Colonic mucosa (tissue), 4 donors: ENCODE measurements at places on chromosomes 13 and 19. TPM values are rescaled to one million over a fixed set of nuclear protein-coding genes. Genes with fewer than 3 reads are reported as not detected.

- no peak overlapping the region for H3K27ac ChIP-seq
- no peaks in the 10 kb centered on the region for H3K4me1 ChIP-seq
- H3K4me3 ChIP-seq: no peak overlapping the region
- no peak for DNase-seq
- H3K27me3 ChIP-seq: no peaks in the 10 kb centered on the region
Measured at GRCh38 chr13:81406639-81407292, 1065.8 kb upstream of the SPRY2 start.

- H3K4me3 ChIP-seq: no peak overlapping the region
- no peaks in the 10 kb centered on the region for H3K4me1 ChIP-seq
- no peak for DNase-seq
- H3K27ac ChIP-seq: no peak overlapping the region
Measured at GRCh38 chr13:41268764-41269163, 5.4 kb upstream of the MTRF1 start.

DNA sequence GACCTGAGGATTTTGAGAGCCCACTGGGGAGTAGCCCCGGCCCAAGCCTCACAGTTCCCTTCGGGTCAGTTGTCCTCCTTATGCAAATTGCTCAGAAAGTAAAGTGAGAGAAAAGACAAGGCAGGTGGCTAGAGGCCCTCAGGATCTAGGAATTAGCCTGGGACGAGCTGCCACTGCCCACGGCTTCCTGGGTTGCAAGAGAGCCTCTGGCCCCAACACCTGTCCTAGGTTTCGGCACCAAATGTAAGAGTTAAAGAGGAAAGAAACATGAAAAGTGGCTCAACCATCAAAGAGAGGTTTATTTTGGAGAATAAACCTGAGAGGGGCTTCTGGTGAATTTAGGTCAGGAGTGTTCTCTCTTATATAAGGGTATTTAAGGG, 25.6 kb downstream of the TMEM255B start:
- DNase-seq: no peak
- no peaks in the 10 kb centered on the region for H3K4me1 ChIP-seq
- H3K4me3 ChIP-seq: no peak overlapping the region
- H3K36me3 ChIP-seq: no peaks in the 10 kb centered on the region

The ZNF432 gene
- total RNA-seq: 7.7 TPM

The ZNF90 gene
- total RNA-seq: 3.4 TPM

DNA sequence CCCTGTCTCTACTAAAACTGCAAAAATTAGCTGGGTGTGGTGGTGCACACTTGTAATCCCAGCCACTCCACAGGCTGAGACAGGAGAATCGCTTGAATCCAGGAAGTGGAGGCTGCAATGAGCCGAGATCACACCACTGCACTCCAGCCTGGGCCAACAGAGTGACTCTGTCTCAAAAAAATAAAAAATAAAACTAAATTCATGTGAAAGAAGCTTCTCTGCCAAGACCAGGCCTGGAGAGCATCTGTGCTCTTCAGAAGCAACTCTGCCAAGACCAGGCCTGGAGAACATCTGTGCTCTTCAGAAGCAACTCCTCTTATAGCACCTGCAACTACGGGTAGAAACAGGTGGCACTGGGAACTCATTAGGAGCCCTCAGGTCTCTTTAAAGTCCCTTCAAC, 37.7 kb downstream of the CRYL1 start:
- H3K4me1 ChIP-seq: no peaks in the 10 kb centered on the region
- no peaks in the 10 kb centered on the region for H3K27me3 ChIP-seq
- H3K36me3 ChIP-seq: no peaks in the 10 kb centered on the region
- DNase-seq: no peak

DNA sequence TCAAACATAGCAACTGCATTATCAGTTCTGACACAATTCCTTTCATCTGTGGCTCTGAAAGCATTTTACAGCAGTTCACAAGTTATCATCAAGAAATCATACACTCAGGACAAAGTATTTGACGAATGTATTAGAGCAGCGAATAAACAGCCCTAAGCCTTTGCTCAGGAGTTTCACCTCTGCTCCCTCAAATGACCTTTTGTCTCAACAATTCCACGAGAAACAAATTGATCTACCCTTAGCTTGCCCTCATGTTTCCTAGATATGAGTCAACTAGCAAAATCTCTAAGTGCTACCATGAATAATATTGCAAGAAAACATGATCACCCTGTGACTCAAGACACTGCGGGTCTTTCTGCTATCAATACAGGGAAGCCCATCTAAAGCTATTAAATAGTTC, 396.1 kb downstream of the EFNB2 start:
- no peaks in the 10 kb centered on the region for H3K36me3 ChIP-seq
- DNase-seq: no peak
- no peak overlapping the region for H3K27ac ChIP-seq
- no peak overlapping the region for H3K4me3 ChIP-seq
